Left renal cortex interstitium (tissue), 4 donors: ENCODE measurements at places on chromosomes 11 and 22. TPM values are rescaled to one million over a fixed set of nuclear protein-coding genes. Genes with fewer than 3 reads are reported as not detected.

GRCh38 chr11:68942095-68942620 is 38.5 kb downstream of the IGHMBP2 start:
- DNase-seq, result no peak

TUBA8 gene
- 3.0 TPM for polyA plus RNA-seq

DNA sequence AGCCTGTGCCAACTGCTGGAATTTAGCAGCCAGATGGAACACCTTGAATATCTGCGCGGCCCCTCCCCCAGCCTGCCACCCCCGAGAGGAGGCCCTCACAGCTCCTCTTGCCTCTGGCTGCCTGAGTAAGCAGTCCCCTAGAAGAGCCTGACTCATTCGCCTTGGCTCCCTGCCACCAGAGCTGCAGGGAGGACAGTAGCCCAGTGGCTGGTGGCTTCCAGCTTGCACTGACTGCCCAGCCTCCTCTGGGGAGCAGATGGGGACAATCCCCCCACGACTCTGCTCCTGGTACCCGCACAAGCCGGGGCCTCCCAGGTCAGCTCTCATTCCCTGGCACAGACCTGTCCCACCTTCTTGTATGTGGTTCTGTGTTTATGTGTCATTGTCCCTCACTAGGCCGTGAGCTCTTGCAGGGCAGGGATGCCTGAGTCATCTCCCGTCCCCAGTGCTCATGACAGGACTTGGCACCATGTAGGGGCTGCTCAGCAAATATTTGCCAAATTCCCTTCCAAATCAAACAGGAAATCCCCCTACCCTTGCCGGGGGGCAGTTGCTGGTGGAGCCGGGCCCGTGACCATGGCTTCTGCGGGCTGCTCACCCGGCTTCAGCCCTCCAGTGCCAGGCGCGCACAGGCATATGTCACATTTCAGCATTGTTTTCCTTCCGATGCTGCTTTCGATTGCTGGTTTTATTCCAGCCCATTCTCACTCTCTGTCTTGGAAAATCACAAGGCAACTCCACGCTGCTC is 43.6 kb downstream of the CACNG2 start:
- DNase-seq, result no peak

BEST1 gene
- polyA plus RNA-seq, result 4.5 TPM

TLCD5 gene
- polyA plus RNA-seq, result 9.9 TPM

DNA sequence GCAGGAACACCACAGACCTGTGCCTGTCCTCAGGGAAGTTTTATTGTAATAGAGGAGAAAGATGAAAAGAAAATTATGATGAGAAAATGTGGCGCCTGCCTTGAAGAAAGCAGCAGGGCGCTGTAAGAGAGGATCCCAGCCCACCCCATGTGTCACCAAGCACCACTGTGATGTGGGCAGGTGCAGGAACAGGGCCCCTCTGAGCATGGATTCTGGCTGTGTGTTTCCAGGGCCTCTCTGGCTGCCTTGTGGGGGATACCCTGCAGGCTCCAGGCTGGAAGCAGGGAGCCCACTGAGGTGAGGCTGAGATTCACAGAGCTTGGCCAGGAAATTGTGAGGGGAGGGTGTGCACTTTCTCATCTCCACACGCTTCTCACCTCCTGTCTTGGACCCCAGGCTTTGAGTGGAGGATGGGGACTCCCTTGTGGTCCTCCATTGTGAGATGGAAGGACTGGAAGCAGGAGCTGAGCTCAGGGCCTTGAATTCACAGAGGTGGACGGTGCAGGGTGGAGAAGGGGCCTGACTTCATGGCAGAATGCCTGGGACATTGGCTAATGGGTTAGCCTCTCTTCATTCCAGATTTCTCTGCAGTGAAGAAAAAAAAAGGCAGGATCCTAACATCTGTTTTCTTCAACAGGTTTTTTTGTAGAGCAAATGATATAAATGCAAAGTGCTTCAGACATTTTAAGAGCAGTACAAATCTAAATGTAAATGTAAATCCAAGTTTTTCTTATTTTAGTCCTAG is 246.6 kb upstream of the B3GAT1 start:
- DNase-seq, result no peak

GRCh38 chr11:70233034-70233433 is 29.9 kb downstream of the FADD start:
- no peak for DNase-seq

APOL2 gene
- polyA plus RNA-seq, result 38.8 TPM

GRCh38 chr11:507727-508515 is 879 bp upstream of the RNH1 start:
- DNase-seq, result no peak

GRCh38 chr11:134120143-134120850 is 51.4 kb downstream of the JAM3 start:
- peak; percentile 18 for DNase-seq

GRCh38 chr22:27124351-27124966 is 467.1 kb downstream of the MIAT start:
- no peak for DNase-seq

DNA sequence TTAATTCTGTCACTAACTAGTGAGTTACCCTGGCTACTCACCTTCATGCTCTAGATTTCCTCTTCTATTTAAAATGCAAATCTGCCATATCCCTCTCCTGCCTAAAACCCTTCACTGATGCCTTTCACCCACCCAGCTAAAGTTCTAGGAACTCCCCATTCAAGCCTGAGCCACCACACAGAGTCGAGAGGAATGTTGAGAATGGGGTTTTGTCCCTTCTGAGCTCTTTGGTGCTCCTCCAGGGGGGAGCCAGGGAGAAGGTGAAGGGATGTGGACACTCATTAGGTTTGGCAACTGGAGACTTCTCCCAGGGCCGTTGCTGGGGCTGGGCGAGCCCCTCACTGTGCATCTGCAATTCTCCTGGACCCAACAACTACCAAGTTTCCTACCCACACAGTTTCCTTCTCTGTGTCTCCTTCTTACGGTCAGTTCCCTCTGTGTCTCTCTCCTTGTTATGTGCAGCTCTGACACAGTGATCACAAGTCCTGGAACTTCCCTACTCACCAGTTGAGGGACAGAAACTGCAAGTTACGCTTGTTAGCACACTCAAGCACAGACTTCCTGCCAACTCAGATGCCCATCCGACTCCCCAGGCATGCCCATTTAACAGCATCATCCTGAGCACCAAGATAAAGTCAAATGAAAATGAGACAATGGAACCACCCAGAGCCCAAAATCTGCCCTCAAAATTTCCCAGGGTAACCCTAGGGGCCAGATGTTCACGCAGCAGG is 6.5 kb upstream of the IL10RA start:
- no peak for DNase-seq

GRCh38 chr11:68810164-68810563 is 31.6 kb downstream of the CPT1A start:
- DNase-seq, result no peak
